Caco-2 (cell line): ENCODE measurements at places on chromosomes 16 and 17. TPM values are rescaled to one million over a fixed set of nuclear protein-coding genes. Genes with fewer than 3 reads are reported as not detected.

The LIMD2 gene
- total RNA-seq = 4.1 and 5.1 TPM in 2 replicates

The KRT13 gene
- total RNA-seq = 0.35 TPM in 1 of 2 replicates, not detected in the other

The C1QBP gene
- total RNA-seq = 129 and 149 TPM in 2 replicates

The CTDNEP1 gene
- total RNA-seq = 68.6 and 71.1 TPM in 2 replicates

The TP53TG3B gene
- not detected in 2 replicates for total RNA-seq

DNA sequence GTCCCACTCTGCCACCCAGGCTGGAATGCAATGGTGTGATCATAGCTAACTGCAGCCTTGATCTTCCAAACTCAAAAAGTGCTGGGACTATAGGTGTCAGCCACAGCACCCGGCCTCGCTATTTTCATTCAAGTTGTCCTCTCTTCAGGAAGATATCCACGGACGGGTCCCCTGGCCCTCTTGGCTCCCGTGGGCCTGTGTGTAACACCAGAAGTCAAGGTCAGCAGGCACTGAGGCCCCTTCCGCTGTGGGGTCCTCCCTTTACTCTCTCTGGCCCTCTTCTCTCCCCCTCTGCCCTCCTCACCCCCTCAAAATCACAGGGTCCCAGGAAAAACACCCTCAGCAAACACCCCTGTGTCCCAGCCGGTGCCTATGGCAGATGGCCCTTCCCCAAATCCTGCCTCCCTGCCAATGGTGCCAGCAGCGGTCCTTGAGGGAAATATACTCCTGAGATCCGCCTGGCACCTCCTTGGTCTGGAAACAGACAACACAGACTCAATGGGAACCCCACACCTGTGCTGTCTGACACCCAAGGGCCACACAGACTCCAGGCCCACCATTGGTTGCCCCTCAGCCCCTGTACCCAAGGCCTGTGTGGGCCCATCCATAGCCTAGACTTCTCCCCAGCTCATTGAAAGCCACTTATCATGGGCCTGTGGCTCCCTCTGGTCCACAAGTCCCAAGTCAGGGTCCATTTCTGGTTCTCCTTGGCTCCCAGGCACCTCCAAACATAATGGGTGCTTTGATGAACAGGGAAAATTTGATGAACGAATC lies 221.5 kb downstream of the ZNF423 start:
- H3K4me3 ChIP-seq = no peak overlapping the region
- H3K27me3 ChIP-seq = peaks cover 1% of the 10 kb centered on the region
- no peaks in the 10 kb centered on the region for H3K36me3 ChIP-seq
- no peaks in the 10 kb centered on the region for H3K4me1 ChIP-seq
- no peak overlapping the region for H3K27ac ChIP-seq

GRCh38 chr17:17551361-17551760 lies 40.1 kb downstream of the PEMT start:
- peaks cover 10% of the 10 kb centered on the region; the same call in 1 of the 2 replicates for H3K4me1 ChIP-seq
- no peak overlapping the region for H3K27ac ChIP-seq
- no peaks in the 10 kb centered on the region for H3K36me3 ChIP-seq
- DNase-seq = no peak
- no peak overlapping the region for H3K4me3 ChIP-seq
- no peaks in the 10 kb centered on the region for H3K27me3 ChIP-seq

GRCh38 chr16:84810518-84811273 lies 9.1 kb upstream of the CRISPLD2 start:
- no peak overlapping the region for H3K27ac ChIP-seq
- no peak overlapping the region for H3K4me3 ChIP-seq
- no peaks in the 10 kb centered on the region for H3K4me1 ChIP-seq
- peaks cover 3% of the 10 kb centered on the region; the same call in 1 of the 2 replicates for H3K27me3 ChIP-seq
- no peaks in the 10 kb centered on the region for H3K36me3 ChIP-seq

DNA sequence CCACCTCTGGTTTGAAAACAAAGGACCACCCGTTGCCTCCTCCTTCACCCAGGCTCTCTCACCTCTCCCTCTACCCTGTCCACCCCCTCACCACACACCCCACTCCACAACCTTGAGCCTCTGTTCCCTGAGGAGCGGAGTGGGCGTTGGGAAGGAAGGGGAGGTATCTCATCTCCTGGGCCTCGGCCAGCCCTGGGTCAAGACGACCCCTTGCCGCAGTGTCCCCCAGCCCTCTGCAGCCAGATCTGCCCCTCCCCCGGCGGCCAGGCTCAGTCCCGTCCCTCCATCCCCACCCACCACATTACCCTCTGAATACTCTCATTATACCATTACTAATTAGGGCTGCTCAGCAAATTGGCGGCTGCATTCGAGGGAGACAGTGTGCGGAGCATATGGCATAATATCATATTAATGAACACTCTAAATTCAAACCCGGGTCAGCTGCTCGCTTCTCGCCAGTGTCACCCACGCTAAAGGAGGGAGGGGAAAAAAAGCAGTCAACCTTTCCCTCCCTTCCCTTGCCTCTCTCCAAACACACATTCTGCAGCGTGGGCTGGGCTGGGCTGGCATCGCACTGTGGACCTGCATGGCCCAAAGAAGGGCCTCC lies 123.2 kb upstream of the LHX1 start:
- H3K4me3 ChIP-seq = no peak overlapping the region
- no peak overlapping the region for H3K27ac ChIP-seq
- no peaks in the 10 kb centered on the region for H3K4me1 ChIP-seq
- peaks cover 4% of the 10 kb centered on the region; the same call in 1 of the 2 replicates for H3K27me3 ChIP-seq
- DNase-seq = no peak
- H3K36me3 ChIP-seq = no peaks in the 10 kb centered on the region

- H3K36me3 ChIP-seq = no peaks in the 10 kb centered on the region
- no peak overlapping the region for H3K4me3 ChIP-seq
- no peaks in the 10 kb centered on the region for H3K4me1 ChIP-seq
- no peaks in the 10 kb centered on the region for H3K27me3 ChIP-seq
- H3K27ac ChIP-seq = no peak overlapping the region
These were observed 15.0 kb downstream of the CNTNAP4 start for GRCh38 chr16:76292218-76292617.

DNA sequence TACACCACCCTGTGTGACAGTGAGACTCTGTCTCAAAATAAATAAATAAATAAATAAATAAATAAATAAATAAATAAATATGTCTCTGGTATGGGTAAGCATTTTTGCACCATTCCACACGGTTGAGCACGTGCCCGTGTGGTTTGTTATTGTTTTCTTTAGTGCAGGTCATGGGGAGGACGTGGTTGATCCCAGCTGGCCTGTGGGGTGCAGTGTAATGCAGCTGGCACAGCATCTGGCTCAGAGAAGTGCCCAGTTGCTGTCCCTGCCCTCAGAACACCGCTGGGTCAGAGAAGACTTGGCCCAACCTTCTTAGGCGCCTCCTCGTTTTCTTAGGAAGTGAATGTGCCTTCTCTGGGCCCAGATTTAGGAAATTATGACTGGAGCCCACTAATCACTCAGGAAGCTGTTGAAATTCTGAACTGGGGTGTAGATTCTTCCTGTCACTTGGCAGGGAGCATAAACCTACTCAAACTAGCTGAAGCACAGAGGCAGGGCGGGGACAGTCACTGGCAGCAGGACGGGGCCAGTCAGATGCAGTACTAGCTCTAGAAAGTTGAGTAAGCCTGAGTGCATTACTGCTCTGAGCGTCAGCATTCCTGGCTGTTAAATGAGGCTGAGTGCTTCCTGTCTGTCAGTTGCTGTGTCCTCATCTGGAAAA lies 85.9 kb downstream of the SNX29 start:
- no peaks in the 10 kb centered on the region for H3K27me3 ChIP-seq
- no peak for DNase-seq
- no peak overlapping the region for H3K27ac ChIP-seq
- H3K4me3 ChIP-seq = no peak overlapping the region
- H3K36me3 ChIP-seq = no peaks in the 10 kb centered on the region; the same call in 1 of the 2 replicates
